ENCODE measurements at places on chromosomes 11 and 22.
A peak's percentile ranks its signal among the peaks of the same experiment; 100 is the strongest.

GRCh38 chr11:42013656-42014201 is 554.3 kb upstream of the LRRC4C start:
- no peak for DNase-seq

DNA sequence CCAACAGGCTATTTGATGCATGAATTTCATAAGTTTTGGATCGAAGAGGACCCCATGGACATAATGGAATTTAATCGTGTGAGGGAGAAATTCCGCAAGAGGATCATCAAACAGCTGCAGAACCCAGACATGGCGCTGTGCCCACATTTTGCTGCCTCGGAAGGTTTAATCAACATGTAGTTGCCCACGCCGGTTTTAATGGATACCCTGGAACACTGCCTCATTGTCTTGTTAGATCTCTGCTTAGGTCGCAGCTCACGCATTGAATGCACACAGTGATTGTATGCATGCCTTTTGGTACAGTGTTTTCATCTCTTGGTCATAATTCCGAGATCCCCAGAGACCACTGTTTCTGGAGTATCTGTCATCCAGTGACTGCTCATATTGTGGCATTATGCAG is 46.8 kb downstream of the SLN start:
- DNase-seq = no peak

- DNase-seq = peak; percentile 71
Measured at GRCh38 chr11:6604081-6604626, 580 bp downstream of the ILK start.

DNA sequence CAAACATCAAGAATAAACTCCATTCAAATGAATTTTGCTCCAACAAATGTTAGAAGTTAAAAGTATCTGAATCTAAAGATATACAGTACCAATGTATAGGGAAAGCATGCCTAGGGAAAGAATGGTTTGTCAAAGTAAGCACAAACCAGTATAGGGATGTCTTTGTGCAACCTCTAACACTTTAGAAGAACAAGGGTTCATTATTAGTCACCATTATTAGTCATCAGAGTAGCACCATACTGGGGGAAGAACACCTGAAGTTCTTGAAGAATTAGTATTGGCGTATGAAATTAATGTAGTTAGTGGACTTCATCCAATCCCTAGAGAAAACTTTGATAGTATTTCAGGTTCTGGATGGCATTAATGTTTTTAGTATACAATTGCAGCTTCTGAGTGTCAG is 943.7 kb downstream of the METTL15 start:
- DNase-seq = no peak

DNA sequence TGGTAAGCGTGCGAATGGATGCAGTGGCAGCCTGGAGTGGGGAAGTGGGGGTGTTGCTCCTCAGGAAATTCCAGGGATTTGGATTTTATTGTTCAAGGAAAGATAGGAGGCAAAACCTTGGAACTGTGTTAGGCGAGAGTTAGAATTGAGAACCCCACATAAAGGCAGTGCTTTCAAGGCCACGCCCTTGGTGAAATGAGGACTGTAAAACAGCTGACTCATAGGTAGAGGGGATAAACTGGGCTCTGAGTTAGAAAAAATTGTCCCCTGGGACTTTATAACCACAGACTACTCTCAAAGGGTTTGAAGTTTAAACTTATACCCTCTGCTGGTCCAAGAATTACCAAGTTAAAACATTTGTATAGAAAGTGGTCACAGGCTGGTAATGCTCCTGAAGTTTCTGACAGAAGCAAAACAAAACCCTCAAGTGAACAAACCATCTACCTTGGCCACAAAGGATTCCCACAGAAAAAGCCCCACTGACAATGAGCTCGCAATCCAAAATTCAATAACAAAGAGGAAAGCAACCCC is 250.3 kb upstream of the TBCEL start:
- DNase-seq = no peak

- no peak for DNase-seq
Measured at GRCh38 chr11:31824332-31824878, 13.3 kb upstream of the PAX6 start.

DNA sequence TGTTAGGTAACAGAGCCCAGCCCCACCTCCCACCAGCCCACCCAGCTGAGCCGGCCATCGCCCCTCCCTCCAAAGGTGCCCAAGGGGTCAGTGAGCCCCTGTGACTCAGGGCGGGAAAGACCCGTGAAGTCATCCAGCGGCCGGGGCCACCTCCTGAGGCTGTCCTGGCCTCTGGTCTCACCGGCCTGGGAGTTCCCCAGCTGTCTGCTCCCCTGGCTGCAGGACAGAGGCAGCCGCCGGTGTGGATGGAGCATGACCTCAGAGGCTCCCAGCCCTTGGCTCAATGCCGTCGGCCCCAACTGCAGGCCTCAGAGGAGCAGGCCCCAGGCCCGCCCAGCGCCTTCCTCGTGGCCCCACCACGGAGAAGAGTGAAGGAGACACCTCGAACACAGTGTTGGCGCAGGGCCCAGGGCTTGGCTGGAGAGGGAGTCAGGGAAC is 28.7 kb downstream of the RPL3 start:
- DNase-seq = peak; percentile 91

DNA sequence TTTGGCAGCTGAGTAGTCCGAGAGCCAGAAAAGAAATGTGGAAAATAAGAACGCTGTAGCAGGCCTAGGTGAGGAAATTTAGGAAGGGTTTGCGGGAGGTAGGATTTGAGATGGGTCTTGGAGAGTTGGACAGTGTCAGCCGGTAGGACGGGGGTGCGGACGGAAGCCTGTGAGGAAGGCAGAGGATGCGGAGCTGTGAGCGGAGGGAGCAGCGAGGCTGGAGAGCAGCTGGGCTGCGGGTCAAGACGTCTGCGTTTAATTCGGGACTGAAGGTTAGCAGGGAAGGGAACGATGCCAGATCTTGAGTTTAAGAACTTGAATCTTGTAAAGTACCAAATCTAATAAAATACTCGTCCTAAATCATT is 669 bp upstream of the TIGD3 start:
- no peak for DNase-seq

DNA sequence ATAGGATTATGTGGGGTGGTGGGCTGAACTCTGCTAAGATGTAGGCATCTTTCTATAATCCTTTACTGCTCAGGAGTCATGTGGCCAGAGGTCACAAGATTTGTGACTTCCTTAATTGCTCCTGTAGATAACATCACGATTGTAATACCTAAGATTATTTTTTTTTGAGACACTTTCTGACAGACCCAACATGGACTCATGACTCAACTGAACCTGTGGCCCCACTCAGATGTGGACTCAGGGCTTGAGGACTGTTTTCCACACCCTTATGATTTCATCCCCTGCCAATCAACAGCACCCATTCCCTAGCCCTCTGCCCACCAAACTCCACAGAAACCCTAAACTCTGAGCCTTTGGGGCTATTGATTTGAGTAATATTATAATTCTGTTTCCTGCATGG is 35.6 kb upstream of the MMP7 start:
- DNase-seq = no peak

DNA sequence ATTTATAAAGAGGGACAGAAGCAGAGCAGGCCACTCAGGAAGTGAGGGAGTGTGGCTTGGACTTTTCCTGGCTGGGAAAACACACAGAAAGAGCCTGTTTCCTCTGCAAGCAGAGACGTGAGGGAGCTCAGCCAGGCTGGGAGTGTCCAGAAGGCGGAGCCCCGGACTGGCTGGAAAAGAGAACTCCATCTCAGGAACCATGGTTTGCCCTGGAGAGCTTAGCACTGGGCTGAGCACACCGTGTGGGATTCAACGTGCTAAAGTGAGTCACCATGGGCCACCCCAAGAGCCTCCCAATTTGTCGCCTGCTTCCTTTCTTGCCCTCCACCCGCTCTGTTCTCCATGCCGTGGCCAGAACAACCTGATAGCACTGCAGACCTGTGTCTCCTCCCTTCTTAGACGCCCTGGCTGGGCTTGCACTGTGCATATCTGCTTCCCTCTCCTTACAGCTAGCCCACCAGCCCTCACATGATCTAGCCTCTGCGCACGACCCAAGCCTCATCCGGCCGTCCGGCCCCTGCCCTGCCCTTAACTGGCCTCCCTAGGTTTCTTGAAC is 51.8 kb downstream of the GALNT18 start:
- no peak for DNase-seq

GRCh38 chr22:26958378-26958777 is 301.0 kb downstream of the MIAT start:
- no peak for DNase-seq

GRCh38 chr11:35545391-35546003 is 20.1 kb upstream of the PAMR1 start:
- DNase-seq = no peak

DNA sequence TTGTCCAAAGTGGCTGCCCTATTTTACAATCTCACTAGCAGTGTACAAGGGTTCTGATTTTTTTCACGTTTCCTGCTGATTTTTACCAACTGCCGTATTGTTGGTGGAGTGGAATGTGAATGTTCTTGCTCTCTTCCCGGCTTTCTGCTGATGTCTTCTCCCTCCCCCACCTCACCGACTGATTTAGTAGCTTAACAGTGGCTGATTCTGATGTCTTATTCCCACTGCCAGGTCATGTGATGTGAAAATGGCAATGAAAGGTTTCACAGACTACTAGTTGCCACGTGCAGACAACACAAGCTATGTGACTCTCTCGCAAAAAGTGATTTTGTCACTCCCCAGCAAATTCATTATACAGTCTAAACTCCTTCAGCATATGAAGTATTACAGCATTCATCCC is 17.3 kb upstream of the NEU3 start:
- DNase-seq = no peak

- DNase-seq = no peak
Measured at GRCh38 chr11:2507945-2508749, 63.3 kb downstream of the KCNQ1 start.

GRCh38 chr11:19279451-19279850 is 38.7 kb upstream of the E2F8 start:
- DNase-seq = no peak

GRCh38 chr11:36492724-36493304 is 17.3 kb downstream of the TRAF6 start:
- DNase-seq = no peak

GRCh38 chr11:65648997-65649493 is 11.1 kb downstream of the SIPA1 start:
- no peak for DNase-seq

DNA sequence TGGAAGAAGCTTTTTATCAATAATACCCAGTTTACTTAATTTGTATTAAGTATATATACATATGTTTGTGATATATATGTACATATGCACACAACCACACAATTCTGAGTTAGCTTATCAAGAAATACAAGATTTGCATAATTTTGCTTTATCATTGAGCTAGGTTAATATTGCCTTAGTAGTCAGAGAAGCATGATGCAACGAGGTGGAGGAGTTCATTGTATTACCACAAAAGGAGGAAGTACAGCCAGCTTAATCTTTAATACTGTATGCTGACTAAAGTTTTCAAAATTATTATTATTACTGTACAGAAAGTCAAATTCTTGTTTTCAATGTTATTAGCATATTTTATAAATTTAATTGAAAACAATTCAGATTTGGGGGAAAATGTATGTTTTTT is 278.4 kb upstream of the PDGFD start:
- DNase-seq = no peak

DNA sequence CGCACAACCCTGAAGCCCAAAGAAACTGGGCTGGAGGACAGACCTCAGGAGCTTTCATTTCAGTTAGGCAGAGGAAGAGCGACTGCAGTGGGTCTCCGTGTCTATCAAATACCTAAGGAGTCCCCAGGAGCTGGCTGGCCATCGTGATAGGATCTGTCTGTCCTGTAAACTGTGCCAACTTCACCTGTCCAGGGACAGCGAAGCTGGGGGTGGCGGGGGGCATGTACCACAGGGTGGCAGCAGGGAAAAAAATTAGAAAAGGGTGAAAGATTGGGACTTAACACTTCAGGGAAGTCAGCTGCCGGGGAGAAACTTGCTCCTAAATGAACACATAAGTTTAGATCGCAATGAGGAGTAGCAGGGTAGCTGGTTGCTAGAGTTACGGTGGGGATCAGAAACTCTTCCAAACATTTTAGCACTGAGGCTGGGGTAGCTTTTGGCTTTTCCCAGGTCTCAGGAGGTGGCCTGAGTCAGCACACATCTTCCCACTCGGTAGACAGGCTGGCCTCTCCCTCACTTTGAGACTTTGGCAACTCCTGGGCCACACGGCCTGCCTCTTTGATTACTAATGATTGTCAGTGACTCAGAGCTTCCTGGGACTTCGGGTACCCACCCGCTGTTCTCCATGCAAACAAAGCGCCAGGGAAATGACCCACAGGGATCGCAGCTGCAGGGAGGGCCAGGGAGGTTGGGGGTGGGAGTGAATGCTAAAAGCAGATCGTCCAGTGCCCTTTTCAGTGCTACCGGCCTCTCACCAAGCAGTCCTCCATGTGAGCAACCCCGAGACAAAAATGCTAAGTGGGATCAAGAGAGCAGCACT is 2.9 kb upstream of the MTFP1 start:
- DNase-seq = peak; percentile 84

DNA sequence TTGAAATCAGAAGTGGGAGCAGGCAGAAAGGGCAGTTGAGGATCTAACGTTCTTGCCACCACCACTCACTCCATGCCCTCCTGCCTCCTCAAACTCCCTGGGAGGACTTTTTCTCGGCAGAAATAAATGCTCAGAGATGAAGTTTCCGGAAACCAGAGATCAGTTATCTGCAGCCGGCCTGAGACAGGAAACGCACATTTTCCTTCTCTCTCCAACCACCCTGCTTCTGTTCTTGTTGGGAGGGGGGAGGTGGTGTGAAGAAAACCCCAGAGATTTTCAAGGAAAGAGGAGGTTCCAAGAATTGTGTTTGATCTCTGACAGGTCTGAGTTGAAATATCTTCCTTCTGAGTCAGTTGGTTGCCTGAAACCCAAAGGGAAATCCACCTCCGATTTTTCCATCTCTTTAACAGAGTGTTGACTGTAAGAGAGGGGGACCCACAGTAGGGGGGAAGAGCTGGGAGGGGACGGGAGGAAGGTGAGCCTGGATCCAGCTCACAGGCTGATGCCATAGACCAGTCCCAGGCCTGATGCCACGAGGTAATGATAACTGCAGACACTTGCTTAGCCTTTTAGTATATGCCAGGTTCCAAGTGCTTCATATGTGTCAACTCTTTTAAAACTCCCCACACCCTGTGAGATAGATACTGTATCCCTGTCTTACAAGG is 100.8 kb downstream of the TRAF6 start:
- no peak for DNase-seq

- no peak for DNase-seq
Measured at GRCh38 chr11:133323354-133323753, 208.9 kb downstream of the OPCML start.

GRCh38 chr11:61895046-61895717 is 3.8 kb upstream of the FADS3 start:
- DNase-seq = no peak
